ENCODE measurements at places on chromosomes 5 and 9. TPM values are rescaled to one million over a fixed set of nuclear protein-coding genes. Genes with fewer than 3 reads are reported as not detected.

DNA sequence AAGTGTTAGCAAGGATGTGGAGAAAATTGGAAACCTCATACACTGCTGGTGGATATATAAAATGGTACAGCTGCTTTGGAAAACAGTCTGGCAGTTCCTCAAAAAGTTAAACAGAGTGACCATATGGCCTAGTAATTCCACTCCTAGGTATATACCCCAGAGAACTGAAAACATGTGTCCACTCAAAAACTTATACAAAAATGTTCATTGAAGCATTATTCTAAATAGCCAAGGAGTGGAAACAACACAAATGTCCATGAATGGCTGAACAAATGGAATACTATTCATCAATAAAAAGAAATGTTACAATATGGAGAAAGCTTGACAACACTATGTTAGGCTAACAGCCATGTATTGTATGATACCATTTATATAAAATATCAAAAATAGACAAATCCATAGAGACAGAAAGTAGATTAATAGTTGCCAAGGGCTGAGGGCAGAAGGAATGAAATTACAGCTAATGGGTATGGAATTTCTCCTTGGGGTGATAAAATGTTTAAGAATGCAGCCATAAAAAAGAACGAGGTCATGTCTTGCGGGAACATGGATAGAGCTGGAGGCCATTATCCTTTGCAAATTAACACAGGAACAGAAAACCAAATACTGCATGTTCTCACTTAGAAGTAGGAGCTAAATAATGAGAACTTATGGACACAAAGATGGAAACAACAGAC, 33.6 kb upstream of the FBP1 start:
- DNase-seq: no peak

- no peak for DNase-seq
Measured at GRCh38 chr5:126753227-126753626, 23.7 kb upstream of the LMNB1 start.

GRCh38 chr9:125190361-125190801, 778 bp upstream of the PPP6C start:
- no peak for DNase-seq

DNA sequence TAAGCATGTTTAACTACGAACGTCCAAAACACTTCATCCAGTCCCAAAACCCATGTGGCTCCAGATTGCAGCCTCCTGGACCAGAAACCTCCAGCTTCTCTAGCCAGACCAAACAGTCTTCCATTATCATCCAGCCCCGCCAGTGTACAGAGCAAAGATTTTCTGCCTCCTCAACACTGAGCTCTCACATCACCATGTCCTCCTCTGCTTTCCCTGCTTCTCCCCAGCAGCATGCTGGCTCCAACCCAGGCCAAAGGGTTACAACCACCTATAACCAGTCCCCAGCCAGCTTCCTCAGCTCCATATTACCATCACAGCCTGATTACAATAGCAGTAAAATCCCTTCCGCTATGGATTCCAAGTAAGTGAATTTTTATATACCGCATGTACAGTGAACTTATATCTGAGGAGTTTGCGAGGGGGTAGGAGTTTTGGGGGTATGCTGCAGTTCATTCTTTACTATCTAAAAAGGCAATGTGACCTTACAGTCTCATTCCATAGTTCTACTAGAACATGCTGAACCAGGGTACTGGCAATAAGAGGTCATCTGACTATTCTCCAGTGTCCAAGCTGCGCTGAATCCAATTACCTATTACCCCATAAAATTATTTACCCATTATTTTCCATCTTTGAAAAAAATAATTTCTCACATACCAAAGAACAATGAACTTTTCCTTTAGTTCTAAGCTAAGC, 3.1 kb downstream of the MYOT start:
- no peak for DNase-seq

Gene SLC2A8
- 31.6 TPM for polyA plus RNA-seq

GRCh38 chr5:133458435-133458834, 153.9 kb downstream of the FSTL4 start:
- DNase-seq: no peak

GRCh38 chr5:149177339-149177843, 36.1 kb downstream of the ABLIM3 start:
- no peak for DNase-seq

Gene OR13C2
- 0.35 TPM for polyA plus RNA-seq

- DNase-seq: no peak
Measured at GRCh38 chr9:98573749-98574278, 134.9 kb downstream of the GABBR2 start.

DNA sequence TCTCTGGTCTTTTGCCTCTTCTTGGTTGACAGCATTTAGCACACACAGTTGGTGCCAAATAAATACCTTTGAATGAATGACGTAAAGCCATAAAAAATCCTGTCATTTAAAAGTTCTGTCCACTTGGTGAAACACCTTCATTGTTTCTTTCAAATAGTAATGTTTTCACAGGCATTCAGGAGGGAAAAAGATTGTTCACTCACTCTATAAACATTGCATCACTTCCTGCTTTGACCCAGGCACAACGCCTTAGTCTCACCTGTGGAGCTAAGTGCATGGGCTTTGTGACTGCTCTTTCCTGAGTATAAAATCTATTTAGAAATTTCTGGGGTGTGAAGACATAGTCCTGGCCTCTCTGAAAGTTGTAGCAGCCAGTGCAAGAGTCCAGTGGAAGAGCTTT, 88.9 kb upstream of the CXCL14 start:
- DNase-seq: no peak

- DNase-seq: no peak
Measured at GRCh38 chr9:126053913-126054312, 272.7 kb upstream of the MVB12B start.

GRCh38 chr5:77957516-77957915, 181.4 kb upstream of the TBCA start:
- DNase-seq: no peak
